ENCODE measurements at places on chromosomes 2 and 18. TPM values are rescaled to one million over a fixed set of nuclear protein-coding genes. Genes with fewer than 3 reads are reported as not detected.

Gene HRH4
- polyA plus RNA-seq = not detected

Gene HOXD11
- polyA plus RNA-seq = not detected

Gene GALNT3
- 3.7 TPM for polyA plus RNA-seq

Gene C2orf15
- 5.7 TPM for polyA plus RNA-seq

Gene CHRNA1
- not detected for polyA plus RNA-seq

Gene AGPS
- polyA plus RNA-seq = 8.1 TPM

Gene MYO1B
- 11.2 TPM for polyA plus RNA-seq

DNA sequence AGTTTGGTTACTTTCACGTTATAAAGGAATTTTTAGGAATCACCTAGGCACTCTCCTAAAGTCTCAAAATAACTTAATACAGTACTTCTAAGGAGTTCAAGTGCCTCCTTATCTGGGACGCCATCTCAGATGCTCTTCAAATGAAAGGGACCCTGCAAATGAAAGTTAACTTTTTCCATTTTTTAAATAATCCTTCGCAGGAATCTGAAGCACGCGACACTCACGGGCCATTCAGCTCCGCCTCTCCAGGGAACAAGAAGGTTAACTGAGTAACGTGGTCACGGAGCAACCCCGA lies 537 bp upstream of the ZC3H15 start:
- H3K27me3 ChIP-seq = no peaks in the 10 kb centered on the region
- peak overlapping the region; percentile 100 for H3K27ac ChIP-seq
- peaks cover 58% of the 10 kb centered on the region for H3K4me1 ChIP-seq

DNA sequence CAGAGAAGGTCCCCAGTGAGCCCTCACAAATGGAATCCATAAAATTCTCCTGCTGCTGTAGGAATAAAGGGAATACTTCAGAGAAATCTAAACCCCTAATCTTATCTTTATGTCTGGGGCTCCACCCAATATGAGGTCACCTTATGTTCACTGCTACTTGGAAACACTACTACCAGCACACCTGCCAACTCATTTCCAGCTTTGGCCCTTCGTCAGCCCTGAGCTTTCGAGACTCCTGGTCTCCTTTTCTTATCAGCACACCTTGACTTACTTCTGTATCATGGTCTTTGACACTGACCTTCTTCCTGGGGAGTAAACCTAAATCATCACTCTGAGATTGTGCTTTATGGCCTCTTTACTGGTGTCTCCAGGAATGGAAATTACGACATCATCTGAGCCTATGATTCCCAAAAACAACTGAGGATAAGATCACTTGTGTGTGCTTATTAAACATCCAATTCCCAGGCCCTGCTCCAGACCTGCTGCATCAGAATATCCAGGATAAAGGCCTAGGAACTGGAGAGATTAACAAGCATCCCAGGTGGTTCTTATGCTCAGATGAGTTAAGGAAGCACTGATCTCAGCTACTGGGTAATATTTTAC lies 22.2 kb upstream of the ASNSD1 start:
- H3K4me1 ChIP-seq = no peaks in the 10 kb centered on the region
- no peak overlapping the region for H3K27ac ChIP-seq
- no peak overlapping the region for H3K4me3 ChIP-seq
- H3K27me3 ChIP-seq = no peaks in the 10 kb centered on the region

GRCh38 chr18:58388736-58389135 lies 240.2 kb downstream of the ALPK2 start:
- no peak for DNase-seq
- no peaks in the 10 kb centered on the region for H3K27me3 ChIP-seq
- H3K4me1 ChIP-seq = no peaks in the 10 kb centered on the region
- H3K36me3 ChIP-seq = peaks cover 10% of the 10 kb centered on the region
- H3K4me3 ChIP-seq = no peak overlapping the region

DNA sequence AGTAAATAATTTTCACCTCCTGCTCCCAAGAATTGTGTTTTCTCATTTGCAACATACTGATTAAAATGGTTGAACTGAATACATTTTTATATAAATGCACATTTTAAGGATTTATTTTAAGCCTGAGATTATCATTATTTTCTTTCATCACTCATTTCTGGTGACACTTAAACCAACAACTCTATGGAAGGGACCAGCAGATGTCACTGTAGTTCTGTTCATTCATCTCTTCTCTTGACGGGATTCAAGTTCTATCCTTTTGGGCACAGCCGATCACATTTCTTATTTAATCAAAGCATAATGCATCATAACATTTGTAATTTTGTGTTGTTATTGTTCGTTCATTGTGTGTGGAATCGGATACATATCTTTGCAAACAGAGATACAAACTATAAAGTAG lies 417.9 kb downstream of the HRH4 start:
- peaks cover 10% of the 10 kb centered on the region for H3K27me3 ChIP-seq
- no peaks in the 10 kb centered on the region for H3K36me3 ChIP-seq
- DNase-seq = peak; percentile 22
- H3K27ac ChIP-seq = peak overlapping the region; percentile 58
- no peaks in the 10 kb centered on the region for H3K4me1 ChIP-seq

GRCh38 chr2:65377556-65378192 lies 54.7 kb downstream of the SPRED2 start:
- H3K27me3 ChIP-seq = peaks cover 7% of the 10 kb centered on the region
- no peak overlapping the region for H3K27ac ChIP-seq
- no peak for DNase-seq
- peaks cover 17% of the 10 kb centered on the region for H3K4me1 ChIP-seq
- H3K4me3 ChIP-seq = no peak overlapping the region

DNA sequence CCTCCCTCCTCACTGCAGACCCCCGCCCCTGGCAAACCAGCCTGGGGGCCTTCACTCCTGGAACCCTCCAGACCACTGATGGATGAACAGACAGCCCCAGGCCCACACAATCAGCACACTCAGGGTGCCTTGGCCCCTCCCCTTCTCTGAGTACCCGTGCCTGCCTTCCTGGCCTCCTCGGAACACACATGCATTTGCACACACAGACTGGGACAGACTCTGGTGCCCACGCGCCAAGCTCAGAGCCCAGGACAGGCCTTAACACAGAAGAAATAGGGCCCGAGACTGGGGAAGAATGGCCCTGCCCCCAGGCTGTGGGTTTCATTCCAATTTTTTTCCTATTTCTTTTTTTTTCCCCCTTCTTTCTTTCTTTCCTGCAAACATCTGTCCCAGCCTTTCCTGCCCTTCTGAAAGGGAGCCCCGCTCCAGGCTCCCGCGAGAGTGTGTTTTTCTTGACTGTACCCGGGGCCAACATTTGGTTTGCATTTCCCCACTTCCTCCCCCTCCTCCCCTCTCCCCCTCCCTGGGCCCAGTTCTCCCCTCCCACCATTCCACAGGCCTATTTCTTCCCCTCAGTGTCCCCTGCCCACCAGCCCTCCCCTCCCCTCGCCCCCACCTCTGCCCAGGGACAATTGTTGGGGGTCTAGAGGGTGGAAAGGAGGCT lies 618 bp upstream of the TNS1 start:
- H3K36me3 ChIP-seq = no peaks in the 10 kb centered on the region
- H3K27me3 ChIP-seq = peaks cover 4% of the 10 kb centered on the region
- no peaks in the 10 kb centered on the region for H3K4me1 ChIP-seq
- DNase-seq = no peak
- H3K27ac ChIP-seq = no peak overlapping the region

- H3K36me3 ChIP-seq = no peaks in the 10 kb centered on the region
- no peak overlapping the region for H3K27ac ChIP-seq
- no peaks in the 10 kb centered on the region for H3K4me1 ChIP-seq
- DNase-seq = no peak
These were observed 11.4 kb downstream of the XIRP2 start for GRCh38 chr2:166899676-166900075.

DNA sequence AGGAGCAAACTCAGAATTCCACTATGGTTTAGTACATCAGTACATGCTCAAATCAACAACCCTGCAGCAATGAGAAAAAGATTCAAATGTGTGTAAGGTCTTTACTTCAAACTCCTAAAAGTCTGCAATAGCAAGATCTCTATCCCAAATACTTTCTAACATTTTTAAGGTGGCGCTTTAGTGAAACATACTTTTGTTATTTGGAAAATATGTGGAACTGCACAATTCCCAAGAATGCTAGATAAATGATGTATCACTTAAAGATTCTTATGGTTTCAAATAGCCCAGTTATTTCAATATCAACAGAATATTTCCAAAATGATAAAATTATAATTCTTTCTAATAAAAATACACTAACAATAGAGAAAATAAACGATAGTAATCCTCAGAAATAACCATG lies 227.6 kb upstream of the SMAD7 start:
- H3K36me3 ChIP-seq = no peaks in the 10 kb centered on the region
- no peaks in the 10 kb centered on the region for H3K27me3 ChIP-seq
- no peak overlapping the region for H3K4me3 ChIP-seq
- DNase-seq = no peak
- H3K4me1 ChIP-seq = peaks cover 34% of the 10 kb centered on the region

DNA sequence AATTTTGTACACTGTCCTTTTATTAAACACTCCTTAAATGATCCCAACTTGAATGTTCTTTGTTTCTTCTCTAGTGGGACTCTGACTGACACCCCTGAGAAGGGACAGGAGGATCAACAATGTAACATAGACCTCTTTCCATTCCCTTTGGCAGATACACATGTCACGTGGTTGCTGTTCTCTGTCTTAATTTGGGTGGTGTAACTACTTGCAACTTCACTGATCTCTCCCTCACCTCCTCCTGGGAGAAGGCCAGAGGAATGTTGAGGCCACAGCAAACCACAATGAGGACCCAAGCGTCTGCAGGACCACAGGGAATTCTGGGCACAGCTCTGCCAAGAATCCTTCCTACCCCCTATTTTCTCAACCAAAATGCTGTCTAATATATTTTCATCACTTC lies 205.6 kb downstream of the RTP5 start:
- H3K27ac ChIP-seq = no peak overlapping the region
- no peak for DNase-seq
- H3K27me3 ChIP-seq = peaks cover 51% of the 10 kb centered on the region

GRCh38 chr2:226064932-226065570 lies 665.5 kb downstream of the NYAP2 start:
- H3K36me3 ChIP-seq = no peaks in the 10 kb centered on the region
- H3K4me3 ChIP-seq = no peak overlapping the region
- DNase-seq = no peak
- H3K27me3 ChIP-seq = peaks cover 4% of the 10 kb centered on the region
- H3K4me1 ChIP-seq = no peaks in the 10 kb centered on the region

- no peak for DNase-seq
- H3K36me3 ChIP-seq = peaks cover 11% of the 10 kb centered on the region
- H3K27ac ChIP-seq = peak overlapping the region; percentile 69
- no peaks in the 10 kb centered on the region for H3K27me3 ChIP-seq
These were observed 98.1 kb downstream of the SETBP1 start for GRCh38 chr18:44778788-44779187.

GRCh38 chr2:70069049-70069448 lies 18.2 kb upstream of the PCBP1 start:
- DNase-seq = peak; percentile 42
- peaks cover 25% of the 10 kb centered on the region for H3K4me1 ChIP-seq
- no peaks in the 10 kb centered on the region for H3K27me3 ChIP-seq
- H3K27ac ChIP-seq = peak overlapping the region; percentile 83

DNA sequence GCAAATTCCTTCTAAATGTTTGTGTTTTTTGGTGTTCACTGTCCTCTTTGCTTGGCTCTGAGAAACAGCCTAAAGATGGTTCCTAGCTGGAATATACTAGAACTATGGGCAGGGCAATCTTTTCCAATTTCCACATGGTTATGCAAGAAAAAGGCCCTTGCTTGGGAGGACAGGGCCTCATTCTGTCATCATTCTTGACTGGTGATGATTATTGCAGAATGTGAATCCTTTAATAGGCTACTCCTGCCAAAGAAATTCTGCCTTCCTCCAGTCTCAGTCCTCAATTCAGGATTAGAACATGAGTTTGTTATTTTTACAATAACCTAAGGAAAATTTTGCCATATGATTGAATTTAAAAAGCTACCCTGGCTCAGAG lies 218.7 kb downstream of the HNMT start:
- H3K27ac ChIP-seq = no peak overlapping the region
- no peak overlapping the region for H3K4me3 ChIP-seq
- H3K36me3 ChIP-seq = no peaks in the 10 kb centered on the region
- H3K27me3 ChIP-seq = no peaks in the 10 kb centered on the region

GRCh38 chr2:238974501-238975166 lies 126.7 kb downstream of the TWIST2 start:
- no peak overlapping the region for H3K27ac ChIP-seq
- H3K4me1 ChIP-seq = no peaks in the 10 kb centered on the region
- no peak for DNase-seq
- peaks cover 5% of the 10 kb centered on the region for H3K36me3 ChIP-seq
- peaks cover 7% of the 10 kb centered on the region for H3K27me3 ChIP-seq

- DNase-seq = peak; percentile 59
- H3K27ac ChIP-seq = peak overlapping the region; percentile 61
- H3K27me3 ChIP-seq = no peaks in the 10 kb centered on the region
- H3K36me3 ChIP-seq = no peaks in the 10 kb centered on the region
These were observed 16.8 kb upstream of the HES6 start for GRCh38 chr2:238256594-238257104.

DNA sequence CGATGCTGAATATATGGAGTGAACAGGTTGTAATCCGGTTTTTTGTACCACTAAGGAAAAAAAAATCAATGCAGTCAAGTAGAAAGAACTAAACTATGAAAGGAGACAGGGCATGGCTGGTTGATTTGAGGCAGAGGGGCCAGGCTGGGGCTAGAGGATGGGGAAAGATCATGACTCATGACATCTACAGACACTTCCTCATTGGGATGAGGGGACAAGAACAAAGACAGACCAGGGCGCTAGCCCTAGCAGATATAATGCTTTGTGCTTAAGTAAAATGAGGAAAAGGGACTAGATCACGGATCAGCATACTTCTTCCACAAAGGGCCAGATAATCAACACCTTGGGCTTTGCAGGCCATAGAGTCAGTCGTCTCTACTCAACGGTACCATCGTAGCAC lies 55.8 kb downstream of the ST6GAL2 start:
- H3K36me3 ChIP-seq = no peaks in the 10 kb centered on the region
- no peak overlapping the region for H3K27ac ChIP-seq
- DNase-seq = no peak
- no peak overlapping the region for H3K4me3 ChIP-seq
- no peaks in the 10 kb centered on the region for H3K4me1 ChIP-seq

- H3K27me3 ChIP-seq = no peaks in the 10 kb centered on the region
- peaks cover 5% of the 10 kb centered on the region for H3K36me3 ChIP-seq
- peaks cover 57% of the 10 kb centered on the region for H3K4me1 ChIP-seq
- H3K4me3 ChIP-seq = peak overlapping the region; percentile 49
- DNase-seq = no peak
- peak overlapping the region; percentile 94 for H3K27ac ChIP-seq
These were observed 2.7 kb upstream of the ACTR3 start for GRCh38 chr2:113887009-113887792.

GRCh38 chr2:32611366-32611765 lies 16.5 kb upstream of the TTC27 start:
- no peak for DNase-seq
- no peaks in the 10 kb centered on the region for H3K27me3 ChIP-seq
- H3K4me3 ChIP-seq = no peak overlapping the region
- no peak overlapping the region for H3K27ac ChIP-seq
- H3K36me3 ChIP-seq = peaks cover 17% of the 10 kb centered on the region

- H3K27ac ChIP-seq = no peak overlapping the region
- no peaks in the 10 kb centered on the region for H3K36me3 ChIP-seq
- H3K4me1 ChIP-seq = no peaks in the 10 kb centered on the region
- H3K27me3 ChIP-seq = peaks cover 16% of the 10 kb centered on the region
- H3K4me3 ChIP-seq = no peak overlapping the region
These were observed 13.5 kb upstream of the SALL3 start for GRCh38 chr18:78965917-78966792.

All from naive B cell (primary cell).